ENCODE measurements at places on chromosomes 5 and 9.

DNA sequence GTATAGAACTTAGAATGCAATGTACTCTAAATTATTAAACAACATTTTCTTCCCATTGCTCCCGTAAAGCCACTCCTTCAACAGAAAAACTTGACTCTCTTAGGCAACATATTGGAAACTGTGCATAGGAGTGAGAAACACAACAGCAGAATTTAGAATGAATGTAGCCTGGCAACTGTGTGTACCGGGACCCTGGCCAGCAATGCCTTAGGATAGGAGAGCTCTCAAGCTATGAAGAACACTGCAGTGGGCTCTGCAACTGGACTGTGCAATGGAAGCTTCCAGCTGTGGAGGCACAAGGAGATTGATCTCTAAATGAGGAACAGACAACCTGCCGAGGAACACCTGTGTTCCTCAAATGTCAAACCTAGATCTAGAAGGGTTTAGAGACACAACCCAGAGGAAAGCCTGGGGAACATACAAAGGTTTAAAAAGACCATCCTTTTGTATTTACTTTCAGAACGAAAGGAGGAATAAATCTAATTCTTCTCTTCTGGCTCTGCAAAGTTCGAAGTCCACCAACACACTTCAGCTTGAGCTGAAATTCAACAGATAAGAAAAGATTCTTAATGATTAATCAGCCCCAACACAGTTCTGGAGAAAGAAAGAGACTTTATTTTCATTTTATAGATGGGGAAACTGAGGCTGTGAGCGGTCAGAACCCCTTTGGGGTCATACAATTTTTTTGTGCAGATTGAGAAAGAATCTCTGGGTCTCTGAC, 51.5 kb upstream of the ARL15 start:
- no peak for DNase-seq

DNA sequence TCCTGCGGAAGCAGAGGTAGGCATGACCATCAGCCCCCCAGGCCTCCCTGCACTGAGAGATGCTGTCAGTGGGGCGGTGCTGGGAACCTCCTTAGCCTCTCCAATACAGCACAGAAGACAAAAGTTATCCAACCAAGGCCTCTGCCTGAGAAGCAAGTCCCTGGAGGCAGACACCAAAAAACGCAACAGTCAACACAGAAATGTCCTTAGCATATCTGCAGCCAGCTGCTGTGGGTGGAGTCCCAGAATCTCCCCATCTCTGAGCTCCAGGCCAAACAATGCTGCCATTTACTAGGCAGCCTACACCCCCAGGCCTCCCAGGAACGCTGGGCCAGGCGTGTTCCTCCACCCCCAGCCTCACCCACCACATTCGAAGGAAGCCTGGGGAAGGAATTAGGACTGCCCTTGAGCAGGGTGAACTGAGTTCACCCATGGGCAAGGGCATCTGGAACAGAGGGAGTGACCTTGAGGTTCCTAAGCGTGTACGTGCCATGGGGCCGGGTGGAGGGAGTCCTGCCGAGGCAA, 43.7 kb downstream of the STK10 start:
- no peak for DNase-seq

DNA sequence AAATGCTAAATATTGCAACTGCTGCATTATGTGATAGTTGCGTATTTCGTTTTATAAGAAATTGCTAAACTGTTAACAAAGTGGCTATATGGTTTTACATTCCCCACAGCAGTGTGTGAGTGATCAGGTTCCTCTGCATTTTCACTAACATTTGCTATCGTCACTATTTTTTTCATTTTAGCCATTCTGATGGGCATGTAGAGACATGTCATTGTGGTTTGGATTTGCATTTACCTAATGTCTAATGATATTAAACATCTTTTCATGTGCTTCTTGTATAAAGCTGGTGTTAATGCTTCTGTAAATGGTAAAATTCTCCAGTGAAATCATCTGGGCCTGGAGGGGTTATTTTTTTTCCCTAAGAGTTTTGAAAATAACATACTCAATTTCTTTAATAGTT, 61.6 kb downstream of the ERCC6L2 start:
- DNase-seq: no peak

DNA sequence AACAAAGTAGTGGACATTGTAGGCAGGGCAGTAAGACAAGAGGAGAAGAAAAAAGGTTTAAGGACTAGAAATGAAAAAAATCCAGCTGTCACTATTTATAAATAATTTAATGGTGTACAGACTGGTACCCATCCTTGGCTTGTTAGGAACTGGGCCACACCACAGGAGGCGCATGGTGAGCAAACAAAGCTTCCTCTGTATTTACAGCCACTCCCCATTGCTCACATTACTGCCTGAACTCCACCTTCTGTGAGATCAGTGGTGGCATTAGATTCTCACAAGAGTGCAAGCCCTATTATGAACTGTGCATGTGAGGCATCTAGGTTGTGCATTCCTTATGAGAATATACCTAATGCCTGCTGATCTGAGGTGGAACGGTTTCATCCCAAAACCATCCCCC, 62.6 kb upstream of the DMAC1 start:
- no peak for DNase-seq

DNA sequence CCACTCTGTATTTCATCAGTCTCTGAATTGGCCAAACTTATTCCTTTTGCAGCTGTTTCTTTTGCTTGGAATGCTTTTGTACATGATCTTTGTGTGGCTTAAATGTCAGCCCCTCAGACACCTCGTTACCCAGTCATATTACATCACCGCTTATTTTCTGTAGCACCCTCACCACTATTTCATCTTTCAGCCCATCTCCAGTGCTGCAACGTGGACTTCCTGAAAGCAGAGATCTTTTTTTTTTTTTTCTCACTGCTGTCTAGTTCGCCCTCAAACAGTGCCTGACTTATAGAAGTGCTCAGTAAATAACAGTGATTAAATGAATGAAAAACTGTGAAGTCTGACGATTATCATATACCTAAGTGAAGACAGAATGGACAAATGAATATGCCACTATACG, 835 bp downstream of the SRA1 start:
- DNase-seq: no peak

DNA sequence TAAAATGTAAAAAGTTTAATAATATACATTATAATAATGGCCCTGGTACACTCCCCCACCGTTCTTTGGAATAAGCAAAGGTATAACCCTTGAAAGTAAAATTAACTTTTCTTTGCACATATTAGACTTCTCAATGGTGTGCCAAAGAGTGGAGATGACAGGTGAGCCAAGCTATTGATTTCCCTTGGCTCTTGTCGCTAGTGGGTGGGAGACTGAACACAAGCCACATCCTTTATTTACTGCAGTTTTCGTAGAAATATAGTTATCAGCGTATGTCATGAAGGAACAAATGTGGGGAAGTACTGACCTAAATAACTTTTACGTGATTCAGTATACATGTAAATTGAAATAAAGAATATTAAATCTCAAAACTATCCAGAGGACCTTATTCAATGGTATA, 549.3 kb downstream of the RAB3C start:
- no peak for DNase-seq

DNA sequence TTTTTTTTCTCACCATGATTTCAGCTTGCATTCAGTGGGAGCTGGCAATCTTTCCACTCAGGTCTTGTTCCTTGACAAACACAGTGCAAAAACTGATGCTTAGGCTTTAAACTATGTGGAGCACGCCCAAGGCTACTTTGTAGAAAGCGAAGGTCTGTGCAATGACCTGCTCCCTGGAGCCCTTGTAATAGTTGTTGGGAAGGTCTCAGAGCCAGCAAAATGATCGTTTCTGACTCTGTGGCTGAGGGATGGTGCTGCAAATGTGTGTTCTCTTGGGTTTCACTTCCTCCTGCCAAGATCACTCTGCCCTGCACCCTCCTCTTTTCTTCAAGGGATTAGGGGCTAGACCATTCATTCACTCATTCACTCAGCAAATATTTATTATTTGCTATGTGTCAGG, 249.7 kb upstream of the MAP3K1 start:
- DNase-seq: no peak

DNA sequence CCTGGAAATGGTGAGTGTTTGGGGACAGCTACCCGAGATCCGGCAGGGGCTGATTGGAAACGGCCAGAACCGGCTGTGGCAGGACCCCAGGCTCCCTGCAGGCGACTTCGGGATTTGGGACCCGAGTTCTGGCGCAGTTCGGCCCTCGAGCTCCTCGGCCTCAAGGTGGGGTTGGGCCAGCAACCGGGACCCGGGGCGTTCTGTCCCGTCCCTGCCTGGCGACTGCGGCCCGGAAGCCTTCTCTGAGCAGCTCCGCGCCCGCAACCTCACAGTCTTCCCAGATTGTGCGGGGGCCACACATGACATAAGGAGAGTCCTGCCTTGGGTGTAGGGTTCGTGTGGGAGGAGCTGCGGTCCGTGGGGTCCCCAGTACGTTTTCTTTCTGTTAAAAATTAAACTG, 23.2 kb upstream of the NEURL1B start:
- no peak for DNase-seq

Data from cortex of kidney (tissue), 1 donor.